Naive thymus-derived CD8-positive, alpha-beta T cell (primary cell): ENCODE measurements at places on chromosomes 7 and 10. TPM values are rescaled to one million over a fixed set of nuclear protein-coding genes. Genes with fewer than 3 reads are reported as not detected.

C1QL3 gene
- total RNA-seq, result not detected

HOXA2 gene
- total RNA-seq, result not detected

C7orf57 gene
- not detected for total RNA-seq

SFTPD gene
- not detected for total RNA-seq

TMEM270 gene
- not detected for total RNA-seq

ZNF503 gene
- 0.11 TPM for total RNA-seq

SDHAF3 gene
- total RNA-seq, result 20.2 TPM

VWDE gene
- total RNA-seq, result 3.5 TPM

OR2A1 gene
- not detected for total RNA-seq

CYP26C1 gene
- total RNA-seq, result 0.33 TPM

ATP6V0A4 gene
- total RNA-seq, result not detected

CPA2 gene
- not detected for total RNA-seq

- DNase-seq, result no peak
Observed at GRCh38 chr10:119330342-119330741, 123.0 kb downstream of the GRK5 start.

GRCh38 chr10:17199351-17199804 lies 2.1 kb downstream of the TRDMT1 start:
- DNase-seq, result no peak

GRCh38 chr7:38299275-38299931 lies 26.0 kb upstream of the TARP start:
- DNase-seq, result no peak

DNA sequence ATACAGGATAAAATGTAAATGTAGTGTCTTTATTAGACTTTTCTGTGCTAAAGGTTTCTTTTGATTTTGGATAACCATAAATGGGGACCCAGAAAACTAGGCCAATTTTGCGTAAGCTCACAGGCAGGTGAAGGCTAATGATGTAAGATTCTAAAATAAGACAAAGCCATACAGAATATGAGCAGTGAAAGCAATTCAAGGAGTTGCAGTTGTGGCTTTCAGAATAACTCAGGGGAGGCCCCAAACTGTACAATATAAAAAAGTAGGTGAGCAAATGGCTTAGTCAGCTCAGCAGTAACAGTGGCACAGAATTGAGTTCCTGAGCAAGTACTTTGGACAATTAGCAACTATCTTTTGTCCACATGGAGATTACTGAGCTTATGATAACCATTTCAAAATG lies 81.7 kb upstream of the NRP1 start:
- no peak for DNase-seq

GRCh38 chr7:1945558-1945957 lies 275.5 kb downstream of the ELFN1 start:
- no peak for DNase-seq

DNA sequence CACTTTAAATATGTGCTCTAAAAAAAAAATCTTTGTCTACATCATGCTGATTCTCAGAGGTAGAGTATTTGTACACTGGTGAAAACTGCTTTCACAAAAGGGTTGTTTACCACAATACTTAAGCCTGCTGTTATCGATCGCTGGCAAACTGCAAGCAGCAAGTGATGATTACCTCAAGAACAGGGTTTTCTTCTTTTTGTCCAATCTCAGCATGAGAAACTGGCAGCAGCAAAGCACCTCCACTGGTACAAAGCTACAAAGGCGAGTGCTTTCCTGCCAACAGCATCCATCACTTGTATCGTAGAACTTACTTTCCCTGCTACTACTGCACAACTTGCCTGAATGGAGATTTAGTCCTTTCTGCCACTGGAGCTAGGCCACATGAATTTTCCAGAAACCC lies 276.5 kb downstream of the DGKB start:
- DNase-seq, result no peak

DNA sequence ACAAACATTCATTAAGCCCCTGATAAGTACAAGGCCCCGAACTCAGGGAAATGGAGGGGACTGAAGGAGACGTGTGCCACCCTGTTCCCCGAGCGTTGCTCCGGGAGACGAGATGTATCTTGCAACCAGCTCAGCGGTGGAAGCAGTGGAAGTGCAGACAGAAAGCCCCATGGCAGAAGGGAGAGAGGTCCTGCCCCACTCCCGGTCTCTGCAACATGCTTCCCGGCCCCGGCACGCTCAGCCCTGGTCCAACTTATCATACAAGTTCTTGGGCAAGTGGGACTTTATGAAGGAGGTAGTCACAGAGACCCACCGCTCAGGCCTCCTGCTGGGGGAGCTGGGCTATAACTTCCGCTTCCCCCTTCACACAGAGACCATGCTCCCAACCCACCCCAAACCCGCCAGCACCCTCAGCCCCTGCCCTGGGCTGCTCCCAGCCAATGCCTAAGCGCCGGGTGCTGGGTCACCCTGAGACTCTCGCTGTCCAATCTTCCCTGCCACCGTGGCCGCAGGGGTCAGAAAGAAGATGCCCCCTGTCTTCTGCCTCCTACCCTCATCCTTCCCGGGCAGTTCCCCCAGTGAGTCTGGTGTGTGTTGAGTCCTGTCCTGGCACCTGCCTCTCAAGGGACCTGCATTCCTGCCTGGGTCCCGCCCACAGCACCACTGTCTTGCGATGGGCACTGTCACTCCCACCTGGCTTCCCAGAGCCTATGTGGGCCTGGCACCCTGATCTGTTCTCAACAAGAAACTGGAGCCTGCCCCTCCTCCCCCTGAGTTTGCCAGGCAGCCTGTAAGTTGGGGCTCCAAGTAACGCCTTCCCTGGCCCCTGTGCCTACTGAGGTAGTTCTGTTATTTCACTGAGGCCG lies 157.7 kb downstream of the PRKAG2 start:
- no peak for DNase-seq

- DNase-seq, result no peak
Observed at GRCh38 chr10:93337309-93337721, 144.8 kb downstream of the MYOF start.

- no peak for DNase-seq
Observed at GRCh38 chr7:158239290-158239981, 348.2 kb downstream of the PTPRN2 start.

- no peak for DNase-seq
Observed at GRCh38 chr7:128102490-128103291, 71.5 kb upstream of the LRRC4 start.

DNA sequence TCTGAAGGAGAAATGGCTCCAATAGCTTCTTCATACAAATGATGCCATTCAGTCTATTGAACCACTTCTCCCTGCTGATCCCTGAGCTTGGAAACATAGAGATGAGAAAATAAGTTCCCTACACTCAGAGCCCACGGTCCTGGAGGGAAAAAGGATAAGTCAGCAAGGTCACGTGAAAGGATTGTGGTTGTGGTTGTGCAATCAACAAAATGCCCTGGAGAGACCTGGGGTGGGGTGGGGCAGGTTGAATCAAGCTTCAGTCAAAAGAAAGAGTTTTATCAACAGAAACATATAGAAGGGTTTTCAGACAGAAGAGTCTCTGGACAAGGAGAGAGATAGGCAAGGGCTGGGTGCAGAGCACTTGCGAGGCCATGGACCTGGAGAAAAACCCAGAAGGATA lies 30.1 kb downstream of the C10orf90 start:
- DNase-seq, result no peak

DNA sequence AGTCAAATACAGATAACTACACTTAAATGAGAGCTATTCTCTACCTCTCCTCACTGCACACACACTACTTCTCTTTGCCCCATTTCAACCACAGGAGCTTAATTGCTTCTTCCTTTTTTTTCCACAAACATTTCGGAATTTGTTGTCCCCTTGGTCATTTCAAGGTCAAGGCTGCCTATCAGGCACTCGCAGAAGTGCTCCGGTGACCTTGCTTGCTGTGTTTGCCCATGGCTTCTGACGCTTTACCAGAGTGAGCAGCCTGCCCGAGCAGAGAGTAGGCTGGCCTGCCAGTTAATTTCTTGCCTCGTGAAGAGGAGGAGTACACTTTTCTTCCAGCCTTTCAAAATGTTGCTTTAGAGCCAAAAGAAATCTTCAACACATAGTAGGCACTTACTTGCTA lies 297.1 kb upstream of the LRGUK start:
- DNase-seq, result no peak

- no peak for DNase-seq
Observed at GRCh38 chr7:134991469-134992339, 5.4 kb downstream of the AGBL3 start.

DNA sequence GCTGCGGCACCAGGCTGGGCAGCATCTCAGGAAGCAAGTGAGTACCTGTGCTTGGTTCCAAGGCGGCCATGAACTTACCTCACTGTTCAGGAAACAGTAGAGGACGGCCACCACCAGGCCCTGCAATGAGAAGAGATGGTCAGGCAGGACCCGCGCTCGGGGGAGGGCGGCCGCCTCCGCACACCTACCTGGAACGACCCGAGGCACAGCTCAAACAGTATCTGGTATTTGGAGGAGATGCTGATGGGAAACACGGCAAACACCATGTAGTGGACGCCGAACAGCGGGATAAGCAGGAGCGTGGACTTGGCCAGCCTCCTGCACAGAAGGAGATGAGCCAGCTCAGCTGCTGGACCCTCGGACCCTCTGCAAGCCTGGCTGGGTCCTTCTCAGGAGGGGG lies 112.9 kb downstream of the VIPR2 start:
- no peak for DNase-seq

DNA sequence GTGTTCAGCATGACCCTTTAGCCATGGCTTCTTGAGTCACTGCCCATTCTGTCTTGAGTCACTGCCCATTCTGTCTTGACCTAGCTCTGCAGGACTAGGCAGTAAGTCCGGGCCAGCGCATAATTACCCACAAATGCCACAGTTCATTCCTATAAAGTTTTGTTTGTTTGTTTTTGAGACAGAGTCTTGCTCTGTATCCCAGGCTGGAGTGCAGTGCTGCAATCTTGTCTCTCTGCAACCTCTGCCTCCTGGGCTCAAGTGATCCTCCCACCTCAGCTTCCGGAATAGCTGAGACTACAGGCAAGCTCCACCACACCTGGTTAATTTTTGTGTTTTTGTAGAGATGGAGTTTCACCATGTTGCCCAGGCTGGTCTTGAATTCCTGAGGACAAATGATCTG lies 32.7 kb upstream of the TARP start:
- no peak for DNase-seq

DNA sequence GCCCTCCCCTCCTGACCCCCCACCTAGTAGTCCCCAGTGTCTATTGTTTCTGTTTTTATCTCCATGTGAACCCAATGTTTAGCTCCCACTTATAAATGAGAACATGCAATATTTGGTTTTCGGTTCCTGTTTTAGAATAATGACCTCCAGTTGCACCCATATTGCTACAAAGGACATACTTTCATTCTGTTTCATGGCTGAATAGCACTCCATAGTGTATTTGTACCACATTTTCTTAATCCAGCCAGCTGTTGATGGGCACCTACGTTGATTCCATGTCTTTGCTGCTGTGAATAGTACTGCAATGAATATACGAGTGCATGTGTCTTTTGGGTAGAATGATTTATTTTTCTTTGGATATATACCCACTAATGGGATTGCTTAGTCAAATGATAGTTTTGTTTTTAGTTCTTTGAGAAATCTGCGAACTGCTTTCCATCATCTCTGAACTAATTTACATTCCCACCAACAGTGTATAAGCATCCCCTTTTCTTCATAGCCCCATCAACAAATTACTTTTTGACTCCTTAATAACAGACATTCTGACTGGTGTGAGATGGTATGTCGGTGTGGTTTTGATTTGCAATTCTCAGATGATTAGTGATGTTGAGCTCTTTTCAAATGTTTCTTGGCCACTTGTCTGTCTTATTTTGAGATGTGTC lies 128.4 kb upstream of the PHYHIPL start:
- no peak for DNase-seq

GRCh38 chr7:25959168-25959734 lies 192.7 kb upstream of the NFE2L3 start:
- no peak for DNase-seq

DNA sequence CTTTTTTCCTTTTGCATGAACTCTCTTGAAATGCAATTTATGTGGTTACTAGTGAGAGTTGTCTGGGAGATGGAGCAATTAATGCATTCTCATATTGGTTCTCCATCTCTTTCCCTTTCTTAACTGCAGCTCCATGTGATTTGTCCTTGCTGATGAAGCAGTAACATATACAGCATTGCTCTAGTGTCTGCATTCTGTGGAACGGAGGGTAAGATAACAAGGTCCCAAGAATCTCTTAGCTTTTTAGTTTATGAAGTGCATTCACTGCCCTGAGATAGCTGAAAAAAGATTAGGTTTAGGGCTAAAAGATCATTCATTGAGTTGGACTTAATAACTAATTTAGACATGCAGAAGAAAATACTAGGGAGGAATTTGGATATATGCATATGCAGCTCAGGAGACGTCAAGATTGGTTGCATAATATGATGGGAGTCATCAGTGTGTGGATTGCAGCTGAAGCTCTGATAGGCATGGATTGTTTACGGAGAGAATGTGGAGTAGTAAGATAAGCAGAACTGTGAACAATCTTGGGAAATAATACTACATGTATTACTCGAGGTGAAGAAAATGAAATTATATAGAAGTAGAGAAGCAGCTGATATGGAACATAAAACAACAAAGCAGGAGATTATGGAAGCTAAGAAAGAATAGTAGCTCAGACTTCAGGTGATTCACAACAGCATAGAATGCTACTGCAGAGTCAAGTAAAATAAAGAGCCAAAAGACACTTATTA lies 404.7 kb downstream of the ARL4A start:
- DNase-seq, result no peak

GRCh38 chr7:46814516-46815250 lies 767.2 kb downstream of the TNS3 start:
- no peak for DNase-seq

DNA sequence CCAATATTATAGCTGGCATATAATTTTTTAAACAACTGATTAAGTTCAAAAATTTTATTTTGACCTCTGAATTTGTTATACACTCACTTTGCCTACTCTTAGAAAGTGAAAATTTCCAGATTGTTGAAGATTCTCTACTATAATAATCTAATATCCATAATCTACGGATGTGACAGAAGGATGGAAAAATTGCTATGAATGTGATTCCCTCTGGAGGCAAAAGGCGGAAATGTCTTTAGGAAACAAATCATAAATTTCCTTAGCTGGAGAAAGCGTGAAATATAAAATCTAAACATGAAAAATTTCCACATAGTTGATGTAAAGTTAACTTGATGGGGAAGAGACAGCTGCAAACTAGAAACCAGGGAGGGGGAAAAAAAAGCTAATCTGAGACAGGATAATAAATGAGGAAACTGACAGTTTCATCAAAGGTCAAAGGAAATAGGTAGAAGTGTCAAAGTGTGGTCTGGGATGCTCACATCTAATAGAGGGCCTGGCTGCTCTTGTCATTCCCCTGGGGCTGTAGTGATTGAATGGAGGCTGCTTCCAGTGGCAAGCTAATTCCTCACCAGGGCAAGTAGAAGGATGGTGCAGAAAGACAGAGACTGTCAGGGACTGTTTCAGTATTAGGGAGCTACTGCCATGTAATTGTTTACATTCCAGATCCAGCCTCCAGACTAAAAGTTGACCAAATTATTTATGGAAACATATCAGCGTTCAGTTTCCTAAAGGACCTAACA lies 264.5 kb downstream of the SDHAF3 start:
- DNase-seq, result no peak

DNA sequence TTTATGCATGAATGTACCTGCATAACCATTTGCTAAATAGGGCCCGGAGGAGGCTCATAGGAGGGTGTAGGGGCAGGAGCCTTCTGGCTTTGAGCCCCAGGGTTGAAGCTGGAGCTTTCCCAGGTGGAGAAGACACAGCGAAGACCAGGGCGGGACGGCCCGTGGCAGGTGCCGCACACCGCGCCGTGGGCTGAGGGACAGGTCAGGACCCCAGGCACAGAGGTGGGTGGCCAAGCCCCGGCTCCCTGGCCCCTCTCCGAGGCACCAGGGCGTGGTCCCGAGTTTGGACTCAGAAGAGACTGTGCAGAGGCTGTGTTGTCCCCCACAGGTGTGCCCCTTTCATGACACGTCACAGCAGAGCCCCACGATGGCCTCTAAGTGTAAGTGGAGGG lies 56.5 kb downstream of the PWWP2B start:
- DNase-seq, result no peak

- DNase-seq, result no peak
Observed at GRCh38 chr7:114695182-114695581, 226.7 kb upstream of the MDFIC start.
